ENCODE measurements at places on chromosomes 3 and 15. TPM values are rescaled to one million over a fixed set of nuclear protein-coding genes. Genes with fewer than 3 reads are reported as not detected.

The CCDC33 gene
- not detected for total RNA-seq

The ADAMTS7 gene
- total RNA-seq: 4.6 TPM

The PCLAF gene
- total RNA-seq: 28.9 TPM

The CHRNA7 gene
- total RNA-seq: 2.0 TPM

All from epithelial cell of umbilical artery (primary cell).